ENCODE measurements at places on chromosomes 1 and 21. TPM values are rescaled to one million over a fixed set of nuclear protein-coding genes. Genes with fewer than 3 reads are reported as not detected.
A peak's percentile ranks its signal among the peaks of the same experiment; 100 is the strongest.

GRCh38 chr1:90959352-90960206 lies 62.3 kb downstream of the ZNF644 start:
- H3K36me3 ChIP-seq: peaks cover 52% of the 10 kb centered on the region
- no peaks in the 10 kb centered on the region for H3K27me3 ChIP-seq
- no peak overlapping the region for H3K4me3 ChIP-seq
- DNase-seq: no peak
- H3K4me1 ChIP-seq: no peaks in the 10 kb centered on the region

GJA9 gene
- total RNA-seq: not detected

IGSF5 gene
- total RNA-seq: 0.75 TPM

GRCh38 chr1:109531380-109531779 lies 8.3 kb upstream of the GPR61 start:
- DNase-seq: no peak
- no peak overlapping the region for H3K4me3 ChIP-seq
- H3K36me3 ChIP-seq: no peaks in the 10 kb centered on the region
- H3K27ac ChIP-seq: no peak overlapping the region
- peaks cover 3% of the 10 kb centered on the region for H3K4me1 ChIP-seq
- peaks cover 4% of the 10 kb centered on the region for H3K27me3 ChIP-seq

DNA sequence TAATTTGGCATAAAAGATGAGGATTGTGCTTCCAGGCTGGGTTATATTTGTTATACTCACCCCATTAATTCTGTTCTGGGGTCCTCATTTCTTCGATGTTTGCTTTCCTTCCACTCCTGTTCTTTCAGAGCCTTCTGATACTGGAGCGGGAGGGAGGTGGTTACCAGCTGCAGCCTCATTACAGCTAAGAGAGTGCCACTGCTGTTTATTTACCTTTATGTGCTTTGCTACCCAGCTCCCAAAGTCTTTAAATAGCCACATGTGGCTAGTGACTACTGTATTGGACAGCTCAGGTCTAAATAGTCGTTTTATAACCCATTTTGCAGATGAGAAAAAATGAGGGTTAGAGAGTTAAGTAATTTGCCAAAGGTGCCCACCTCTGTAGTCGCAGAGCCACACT lies 25.1 kb downstream of the PLEKHM2 start:
- no peaks in the 10 kb centered on the region for H3K4me1 ChIP-seq
- H3K27me3 ChIP-seq: no peaks in the 10 kb centered on the region

GBP6 gene
- not detected for total RNA-seq

ACTL8 gene
- total RNA-seq: not detected

DNA sequence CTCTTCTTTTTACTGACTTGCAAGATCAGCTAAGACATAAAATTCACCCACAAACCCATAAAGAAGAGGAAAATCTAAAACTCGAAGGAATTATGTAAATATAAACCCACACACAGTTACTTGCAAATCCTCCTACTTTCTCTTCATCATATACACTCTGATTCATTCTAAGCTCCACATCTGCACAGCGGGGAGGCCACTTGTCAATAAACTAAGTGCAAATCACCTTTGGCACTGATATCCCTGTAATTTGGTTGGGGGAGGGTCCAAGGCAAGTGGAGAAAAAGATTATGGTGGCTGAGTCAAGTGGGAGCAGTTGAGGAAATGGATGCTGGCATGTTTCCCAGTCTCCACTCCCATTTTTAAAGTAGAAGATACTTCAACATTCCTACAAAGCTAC lies 596.5 kb downstream of the MATN1 start:
- peaks cover 6% of the 10 kb centered on the region for H3K27me3 ChIP-seq
- H3K4me3 ChIP-seq: peak overlapping the region; percentile 12
- peaks cover 16% of the 10 kb centered on the region for H3K4me1 ChIP-seq
- no peak overlapping the region for H3K27ac ChIP-seq
- H3K36me3 ChIP-seq: no peaks in the 10 kb centered on the region
- DNase-seq: no peak

SH2D2A gene
- 5.5 TPM for total RNA-seq

DNA sequence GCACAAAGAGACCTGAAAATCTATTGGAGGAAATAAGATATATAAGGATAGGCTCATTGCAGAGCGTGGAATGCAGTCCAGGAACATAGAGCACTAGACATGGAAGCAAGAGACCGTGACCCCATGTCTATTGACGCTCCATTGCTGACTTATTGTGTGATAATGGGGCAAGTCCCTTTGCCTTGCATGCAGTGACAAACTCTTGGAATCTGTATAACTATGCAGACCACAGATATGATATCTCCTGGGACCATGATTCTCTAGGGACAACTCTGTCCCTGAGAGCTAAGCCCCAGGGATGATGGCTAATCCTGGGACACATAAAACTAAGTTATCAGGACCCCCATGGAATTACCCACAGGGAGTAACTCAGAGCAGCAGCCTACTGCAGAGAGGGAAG lies 73.1 kb upstream of the PRDX6 start:
- DNase-seq: peak; percentile 49
- H3K4me1 ChIP-seq: no peaks in the 10 kb centered on the region
- H3K27me3 ChIP-seq: no peaks in the 10 kb centered on the region
- no peaks in the 10 kb centered on the region for H3K36me3 ChIP-seq
- H3K4me3 ChIP-seq: no peak overlapping the region

DNA sequence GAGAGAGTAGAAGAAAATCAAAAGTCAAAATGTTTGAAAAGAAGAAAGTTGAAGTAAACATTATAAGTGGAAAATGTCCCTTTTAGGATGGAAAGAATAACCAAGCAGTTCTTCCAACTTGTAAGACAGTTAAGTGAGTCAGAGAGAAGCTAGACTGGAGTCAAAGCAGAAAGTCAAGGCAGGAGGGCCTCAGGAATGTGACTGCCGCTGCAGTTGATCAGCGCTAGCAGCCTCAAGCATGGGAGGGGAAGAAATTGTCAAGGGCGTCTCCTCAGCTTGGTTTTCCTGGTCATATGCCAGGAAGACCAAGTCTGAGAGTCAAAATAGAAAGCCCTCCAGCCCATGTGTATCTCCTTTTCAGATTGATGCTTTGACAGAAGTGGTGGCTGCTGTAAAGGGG lies 23.2 kb downstream of the HAO2 start:
- no peak for DNase-seq
- H3K4me3 ChIP-seq: no peak overlapping the region
- H3K36me3 ChIP-seq: no peaks in the 10 kb centered on the region
- no peaks in the 10 kb centered on the region for H3K27me3 ChIP-seq
- H3K27ac ChIP-seq: no peak overlapping the region

DNA sequence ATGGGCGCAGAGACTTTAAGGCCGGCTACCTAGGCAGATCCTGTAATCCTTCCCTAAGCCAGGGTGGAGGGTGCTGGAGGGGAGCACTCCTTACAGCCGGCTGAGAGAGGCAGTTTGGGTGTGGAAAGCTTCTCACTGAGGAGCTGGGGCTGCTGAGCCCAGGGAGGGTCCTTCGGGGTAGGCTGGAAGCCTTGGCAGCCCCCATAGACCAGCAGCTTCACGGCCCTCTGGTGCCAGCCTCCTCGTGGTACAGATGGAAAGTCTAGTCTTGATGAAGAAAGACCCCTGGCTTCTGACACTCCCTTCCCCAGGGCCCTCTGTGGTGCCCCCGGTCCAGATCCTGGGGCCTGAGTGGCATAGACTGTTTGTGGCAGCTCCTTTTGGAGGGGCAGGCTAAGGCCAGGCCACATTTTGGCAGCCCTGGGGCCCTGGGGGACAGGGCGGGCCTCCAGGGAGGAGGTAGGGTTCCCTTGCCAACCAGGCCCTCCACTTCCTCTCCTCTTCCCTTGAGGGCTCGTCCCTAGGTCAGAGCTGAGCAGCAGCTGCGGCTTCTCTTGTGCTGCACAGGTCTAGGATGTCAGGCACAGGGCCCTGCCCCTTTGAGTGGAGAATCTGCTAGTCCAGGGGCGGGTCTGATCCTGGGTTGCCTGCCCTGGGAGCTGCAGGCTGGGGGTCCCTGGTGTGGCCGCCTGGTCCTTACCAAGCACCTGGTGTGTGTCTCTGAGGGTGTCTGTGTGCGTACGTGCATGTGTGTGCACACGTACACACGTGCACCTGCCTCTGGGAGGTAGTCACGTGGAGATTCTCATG lies 4.8 kb downstream of the AMPD2 start:
- H3K36me3 ChIP-seq: peaks cover 11% of the 10 kb centered on the region
- H3K27me3 ChIP-seq: no peaks in the 10 kb centered on the region
- H3K27ac ChIP-seq: peak overlapping the region; percentile 29
- no peak overlapping the region for H3K4me3 ChIP-seq
- peak; percentile 48 for DNase-seq

- no peaks in the 10 kb centered on the region for H3K36me3 ChIP-seq
- H3K27me3 ChIP-seq: no peaks in the 10 kb centered on the region
- H3K4me3 ChIP-seq: no peak overlapping the region
- DNase-seq: peak; percentile 22
- no peak overlapping the region for H3K27ac ChIP-seq
- H3K4me1 ChIP-seq: no peaks in the 10 kb centered on the region
Measured at GRCh38 chr1:200962631-200963030, 60.9 kb downstream of the KIF21B start.

DNA sequence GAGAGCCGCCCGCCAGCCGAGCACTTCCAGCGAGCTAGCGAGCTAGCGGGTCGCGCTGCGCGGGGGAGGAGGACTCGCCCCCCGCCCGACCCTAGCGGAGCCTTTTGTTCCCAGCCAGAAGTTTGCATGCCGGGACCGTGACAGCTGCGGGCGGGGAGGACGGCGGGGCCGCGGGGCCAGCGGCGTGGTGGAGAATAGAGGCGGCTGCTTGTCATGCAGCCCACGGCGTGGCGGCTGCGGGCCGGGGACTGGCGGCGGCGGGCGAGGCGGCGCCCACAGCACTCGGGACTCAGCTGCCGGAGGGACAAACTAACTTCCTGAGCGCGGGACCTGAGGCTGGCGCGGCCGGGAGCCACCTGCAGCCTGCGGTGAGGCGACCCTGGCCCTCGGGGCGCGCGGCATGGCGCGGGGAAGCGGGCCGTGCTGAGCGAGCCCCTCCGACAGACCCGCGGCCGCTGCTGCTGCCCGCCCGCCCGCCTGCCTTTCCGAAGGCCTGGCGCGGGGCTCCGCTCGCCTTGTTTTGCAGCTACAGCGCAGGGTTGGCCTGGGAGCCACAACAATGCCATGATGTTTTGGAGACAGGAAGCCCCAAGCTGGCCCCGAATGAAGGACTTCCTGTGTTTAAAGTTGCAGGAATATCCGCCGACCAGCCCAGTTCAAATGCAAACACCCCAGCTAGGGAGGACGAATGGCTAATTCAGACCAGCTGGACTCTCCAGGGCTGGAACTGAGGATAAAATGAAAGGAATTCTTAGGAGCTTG lies 82.2 kb upstream of the BMP8A start:
- peak overlapping the region; percentile 98 for H3K27ac ChIP-seq
- H3K4me1 ChIP-seq: peaks cover 24% of the 10 kb centered on the region
- H3K4me3 ChIP-seq: peak overlapping the region; percentile 89
- DNase-seq: peak; percentile 81

ASPM gene
- 31.7 TPM for total RNA-seq

GRCh38 chr1:58792846-58793245 lies 9.0 kb upstream of the JUN start:
- H3K36me3 ChIP-seq: no peaks in the 10 kb centered on the region
- peaks cover 9% of the 10 kb centered on the region for H3K27me3 ChIP-seq
- H3K4me3 ChIP-seq: no peak overlapping the region
- DNase-seq: no peak

GRCh38 chr21:42079939-42080787 lies 9.0 kb downstream of the UMODL1 start:
- no peaks in the 10 kb centered on the region for H3K36me3 ChIP-seq
- H3K27ac ChIP-seq: no peak overlapping the region
- peaks cover 9% of the 10 kb centered on the region for H3K4me1 ChIP-seq
- DNase-seq: peak; percentile 74
- no peaks in the 10 kb centered on the region for H3K27me3 ChIP-seq
- no peak overlapping the region for H3K4me3 ChIP-seq

SPRR5 gene
- total RNA-seq: not detected
